ENCODE measurements at places on chromosomes 16 and 17. TPM values are rescaled to one million over a fixed set of nuclear protein-coding genes. Genes with fewer than 3 reads are reported as not detected.
A peak's percentile ranks its signal among the peaks of the same experiment; 100 is the strongest.

DNA sequence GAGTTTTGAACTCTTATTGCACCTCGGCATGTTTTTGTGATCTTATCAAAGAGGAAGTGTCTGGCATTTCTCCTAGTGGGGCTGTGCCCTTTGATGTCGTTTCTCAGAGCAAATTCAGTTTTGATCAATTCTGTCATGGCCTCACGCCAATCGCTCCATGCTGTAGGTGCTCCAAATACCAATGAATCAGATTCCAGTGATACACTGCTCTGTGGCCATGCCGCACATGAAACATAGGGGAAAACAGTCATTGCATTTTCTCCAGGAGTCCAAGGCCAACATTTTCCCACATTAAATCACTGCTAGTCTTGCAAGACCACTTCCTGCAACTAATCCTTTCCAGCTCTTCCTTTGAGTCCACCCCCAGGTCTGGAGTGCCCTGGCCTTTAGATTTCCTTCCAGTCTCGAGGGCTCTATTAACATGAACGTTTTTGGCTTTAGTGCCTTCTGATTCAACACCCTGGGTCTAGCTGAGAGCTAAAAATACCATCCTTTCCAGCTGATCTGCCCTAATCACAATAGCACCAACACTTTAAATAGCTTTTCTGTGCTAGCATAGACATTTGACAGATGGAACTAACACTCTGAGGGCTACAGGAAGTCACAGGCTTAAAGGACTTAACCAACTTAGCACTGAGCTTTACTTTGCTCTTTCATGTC lies 18.2 kb upstream of the RASL10B start:
- peak; percentile 91 for DNase-seq

GRCh38 chr17:81315129-81315884 lies 20.2 kb upstream of the SLC38A10 start:
- peak; percentile 73 for DNase-seq

DNA sequence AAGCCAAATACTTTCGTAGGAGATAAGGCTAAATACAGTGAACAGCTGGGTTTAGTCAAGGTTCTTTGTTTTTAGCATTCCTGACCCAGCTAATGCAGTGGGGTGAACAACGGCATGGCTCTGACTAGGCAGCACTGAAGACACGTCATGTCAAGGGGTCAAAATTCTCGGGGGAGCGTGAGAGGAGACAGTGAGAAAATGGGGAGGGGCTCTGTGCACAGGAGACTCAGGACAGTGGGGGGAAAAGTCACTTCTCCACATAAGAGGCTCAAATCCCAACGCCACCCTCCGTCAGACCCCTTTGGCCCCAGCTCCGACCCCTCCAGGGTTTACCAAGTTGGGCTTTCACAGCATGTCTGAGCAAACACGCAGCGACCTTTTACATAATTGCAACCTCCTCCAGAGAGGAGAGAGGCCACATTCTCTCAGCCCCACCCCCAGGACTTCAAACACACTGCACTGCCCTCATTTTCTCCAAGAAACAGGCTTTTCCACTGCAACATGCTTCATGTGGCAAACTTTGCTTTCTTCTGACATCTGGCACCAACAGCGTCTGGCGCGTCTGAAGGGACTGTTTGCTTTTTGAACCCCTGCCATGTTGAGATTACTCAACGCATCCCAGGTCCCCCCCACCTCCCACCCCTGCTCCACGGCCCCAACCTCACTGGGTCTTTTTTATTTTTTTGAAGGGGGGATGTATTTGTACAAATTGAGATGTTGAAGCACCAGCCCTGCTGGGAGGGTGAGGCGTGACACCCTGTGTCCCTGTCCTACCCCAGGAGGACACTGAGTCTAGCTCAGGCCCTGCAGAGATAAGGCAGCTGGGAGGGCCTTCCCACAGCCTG lies 30.0 kb downstream of the AXIN2 start:
- DNase-seq, result no peak

DNA sequence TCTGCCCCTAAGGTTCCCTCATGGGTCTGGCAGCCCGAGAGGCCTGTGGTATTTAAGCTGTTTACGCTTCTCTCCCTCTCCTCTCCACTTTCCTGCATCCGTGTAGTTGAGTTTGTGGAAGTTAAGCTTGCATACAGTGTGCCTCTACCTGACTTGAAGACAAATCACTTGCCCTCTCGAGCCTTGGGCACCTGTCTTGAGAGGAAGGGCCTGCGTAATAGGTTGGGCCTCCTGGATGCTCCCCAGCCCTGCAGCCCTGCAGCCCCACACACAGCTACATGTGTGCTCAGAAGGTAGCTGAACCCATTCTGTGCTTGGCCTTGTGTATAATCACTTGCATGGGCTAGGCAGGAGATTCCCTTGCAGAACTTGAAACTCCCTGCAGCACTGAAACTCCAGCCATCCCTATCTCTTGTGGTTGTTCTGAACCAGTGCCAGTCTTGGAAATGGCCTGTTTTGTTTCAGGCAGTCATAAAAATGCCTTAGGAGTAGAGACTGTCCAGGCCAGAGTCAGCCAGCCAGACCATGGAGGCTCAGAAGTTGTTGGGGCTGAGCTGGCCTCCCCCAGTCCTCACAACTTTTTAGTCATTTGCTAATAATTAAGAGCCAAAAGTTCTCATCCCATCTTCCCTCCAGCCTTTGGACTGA lies 134.6 kb downstream of the CLEC16A start:
- peak; percentile 53 for DNase-seq

DNA sequence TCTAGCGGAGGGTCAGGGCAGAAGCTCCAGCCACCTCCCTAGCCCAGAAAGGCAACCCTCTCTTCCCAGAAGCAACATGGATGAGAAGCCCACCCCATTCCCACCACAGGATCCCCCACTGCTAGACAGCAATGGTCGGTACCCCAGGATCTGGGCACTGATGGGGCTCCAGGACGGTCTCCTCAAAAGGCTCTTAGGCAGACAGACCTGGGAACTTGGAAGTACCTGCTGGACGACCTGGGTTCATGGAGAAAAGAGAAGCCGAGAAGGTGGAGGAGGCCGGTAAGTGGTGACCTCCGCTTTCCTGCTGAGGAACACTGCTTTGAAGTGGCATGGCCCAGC lies 96.6 kb downstream of the TBC1D16 start:
- no peak for DNase-seq

DNA sequence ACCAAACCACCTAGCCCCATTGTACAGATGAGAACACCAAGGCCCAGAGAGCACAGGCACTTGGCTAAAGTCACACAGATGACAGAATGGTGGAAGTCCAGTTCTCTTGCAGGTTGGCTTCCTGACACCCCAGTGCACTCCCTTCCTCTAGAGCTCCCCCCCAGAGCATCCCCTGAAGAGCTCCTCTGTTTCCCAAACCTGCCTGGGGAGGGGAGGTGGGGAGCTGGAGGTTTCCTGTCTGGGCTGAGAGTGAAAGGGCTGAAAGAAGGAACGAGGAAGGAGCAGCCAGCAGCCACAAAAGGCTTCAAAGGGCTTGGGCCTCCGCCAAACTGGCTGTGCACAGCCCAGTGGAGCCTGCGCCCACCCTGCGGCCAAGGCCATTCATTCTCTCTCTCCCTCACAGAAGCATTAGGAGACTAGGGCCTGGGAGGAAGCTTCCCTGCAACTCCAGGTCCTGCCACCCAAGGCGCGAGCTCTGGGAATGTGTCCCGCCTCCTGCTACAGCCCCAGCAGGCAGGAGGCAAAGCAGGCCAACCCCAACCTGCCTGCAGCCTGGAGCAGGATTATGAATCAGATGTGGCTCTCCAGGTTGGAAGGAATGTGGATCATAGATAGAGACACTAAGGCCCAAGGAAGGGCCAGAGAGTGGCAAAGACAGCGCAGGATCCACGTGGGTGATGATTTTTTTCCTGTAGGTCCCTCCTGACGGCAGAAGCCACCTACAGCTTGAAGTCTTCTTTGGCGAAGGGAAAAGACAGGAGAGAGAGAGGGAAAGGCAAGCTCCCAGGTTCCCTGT lies 913 bp downstream of the SLC13A5 start:
- no peak for DNase-seq

- DNase-seq, result peak; percentile 33
Measured at GRCh38 chr17:79706931-79707850, 23.6 kb upstream of the ENPP7 start.

The MYL4 gene
- total RNA-seq, result 1,135 TPM

Measured in myocyte (in vitro differentiated cells).